AG04450 (cell line): ENCODE measurements at places on chromosomes 4 and X.

- DNase-seq, result no peak
These were observed 1047.7 kb downstream of the STIM2 start for GRCh38 chr4:27908356-27908755.

DNA sequence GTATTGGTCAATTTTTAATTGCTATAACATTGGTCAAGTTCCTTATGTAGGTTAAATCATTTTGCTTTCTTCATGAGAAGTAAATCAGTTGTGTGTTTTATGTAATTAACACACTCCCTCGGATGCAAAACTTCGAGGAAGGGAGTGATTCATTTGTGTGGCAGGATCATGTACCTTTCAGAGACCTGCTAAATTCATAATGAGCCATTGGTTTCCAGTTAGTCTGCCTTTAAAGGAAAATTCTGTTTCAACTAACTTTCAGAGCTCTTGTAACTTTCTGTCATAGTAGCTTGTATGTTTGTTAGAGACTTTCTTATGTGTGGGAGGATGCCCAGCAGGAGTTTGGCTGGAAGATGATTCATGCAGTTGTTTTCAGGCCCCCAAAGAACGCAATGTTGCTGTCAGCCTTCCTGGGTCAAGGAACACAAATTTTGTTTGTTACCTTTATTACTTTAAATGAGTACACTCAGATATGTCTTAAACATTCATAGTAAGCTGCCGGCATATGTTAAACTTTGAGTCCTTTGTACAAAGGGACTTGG is 72.1 kb downstream of the GPR101 start:
- no peak for DNase-seq

DNA sequence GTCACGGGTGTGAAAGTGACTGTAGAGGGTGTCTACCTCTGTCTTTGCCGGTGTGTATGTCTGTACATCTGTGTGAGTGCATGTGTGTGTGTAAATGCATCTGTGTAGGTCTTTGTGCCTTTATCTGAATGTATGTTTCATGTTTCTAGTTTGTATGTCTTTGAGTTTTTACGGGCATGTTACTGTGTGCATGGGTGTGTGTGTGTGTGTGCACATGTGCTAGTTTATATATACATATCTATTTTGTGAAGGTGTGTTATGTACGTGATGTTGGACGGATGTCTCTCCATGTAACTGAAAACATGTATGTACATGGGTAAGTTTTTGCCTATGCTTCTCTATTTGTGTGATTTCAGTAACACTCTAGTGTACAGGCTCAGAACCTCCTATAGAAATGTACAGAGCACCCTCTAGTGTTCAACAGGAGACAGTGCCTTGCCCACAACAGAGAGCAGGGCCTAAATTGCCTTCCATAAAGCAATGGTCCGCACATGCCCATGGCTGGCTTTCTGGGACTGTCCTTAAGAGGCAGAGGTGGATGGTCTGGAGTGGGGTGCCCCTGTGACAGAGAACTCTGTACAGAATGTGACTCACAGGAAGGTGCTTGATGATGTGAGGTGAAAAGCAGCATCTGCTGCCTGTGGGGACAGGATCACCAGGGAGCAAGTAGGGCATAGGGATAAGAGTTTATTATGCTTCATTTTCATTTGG is 343.5 kb downstream of the RAPGEF2 start:
- peak; percentile 53 for DNase-seq

GRCh38 chr4:186074189-186074588 is 5.2 kb downstream of the TLR3 start:
- DNase-seq, result no peak

DNA sequence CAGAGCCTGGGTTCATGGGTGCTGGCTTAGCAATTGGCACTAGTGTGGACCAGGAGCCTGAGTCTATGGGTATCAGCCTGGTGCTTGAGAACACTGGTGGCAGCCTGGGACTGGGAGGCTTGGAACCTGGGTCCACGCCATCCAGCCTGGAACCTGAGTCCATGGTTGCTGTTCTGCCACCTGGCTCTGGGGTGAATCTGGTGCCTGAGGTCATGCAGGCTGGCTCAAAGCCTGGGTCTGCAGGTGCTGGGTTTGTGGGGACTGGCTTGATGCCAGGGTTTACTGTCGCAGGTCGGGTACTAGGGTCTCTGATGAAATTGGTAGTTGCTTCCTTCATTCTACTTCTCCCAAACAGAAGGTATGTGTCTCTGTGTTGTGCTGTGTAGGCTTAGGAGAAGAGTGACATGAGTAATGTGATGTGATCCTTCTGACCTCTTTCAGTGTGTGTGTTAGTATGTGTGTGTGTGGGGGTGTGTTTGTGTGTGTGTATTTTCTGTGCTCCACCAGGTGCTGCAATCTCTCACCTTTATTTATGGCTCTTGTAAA is 517.0 kb upstream of the EPHA5 start:
- no peak for DNase-seq

DNA sequence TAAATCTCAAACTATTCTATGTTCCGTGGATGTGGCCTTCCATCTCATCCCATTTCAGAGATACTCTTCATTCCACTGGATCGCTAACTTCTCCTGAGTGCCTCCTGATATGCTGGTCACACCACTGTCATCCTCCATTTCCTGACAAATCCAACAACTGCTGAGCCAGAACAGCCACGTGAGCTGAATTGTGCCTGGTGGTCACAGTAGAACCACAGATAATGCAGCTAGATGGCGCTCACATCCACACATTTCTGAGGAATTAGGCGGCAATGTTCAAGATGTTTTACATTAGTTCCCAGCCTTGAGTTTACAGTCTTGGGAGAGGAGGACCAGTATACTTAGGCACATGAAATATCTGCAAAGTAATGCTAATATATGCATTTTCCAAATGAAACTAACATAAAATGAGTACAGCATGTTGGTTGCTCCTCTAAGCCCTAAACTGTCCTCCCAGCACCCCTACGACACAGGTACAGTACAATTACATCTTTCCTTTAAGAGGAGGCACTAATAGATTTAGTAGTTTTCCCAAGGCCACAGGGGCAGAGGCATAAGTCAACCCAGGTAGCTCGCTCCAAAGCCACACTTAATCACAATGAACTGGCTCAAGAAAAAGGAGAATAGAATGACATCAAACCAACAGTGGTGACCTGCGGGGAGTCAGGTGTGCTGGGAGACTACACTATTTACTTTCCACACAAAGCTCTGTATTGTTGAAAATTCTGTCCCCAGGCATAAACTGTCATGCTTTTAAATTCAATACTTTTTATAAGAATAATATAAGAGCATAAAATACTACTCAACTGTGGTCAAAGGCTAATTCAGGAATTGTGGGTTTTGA is 134.2 kb downstream of the CHIC2 start:
- peak; percentile 69 for DNase-seq

- DNase-seq, result no peak
These were observed 20.8 kb upstream of the TMEM184C start for GRCh38 chr4:147596377-147596776.

DNA sequence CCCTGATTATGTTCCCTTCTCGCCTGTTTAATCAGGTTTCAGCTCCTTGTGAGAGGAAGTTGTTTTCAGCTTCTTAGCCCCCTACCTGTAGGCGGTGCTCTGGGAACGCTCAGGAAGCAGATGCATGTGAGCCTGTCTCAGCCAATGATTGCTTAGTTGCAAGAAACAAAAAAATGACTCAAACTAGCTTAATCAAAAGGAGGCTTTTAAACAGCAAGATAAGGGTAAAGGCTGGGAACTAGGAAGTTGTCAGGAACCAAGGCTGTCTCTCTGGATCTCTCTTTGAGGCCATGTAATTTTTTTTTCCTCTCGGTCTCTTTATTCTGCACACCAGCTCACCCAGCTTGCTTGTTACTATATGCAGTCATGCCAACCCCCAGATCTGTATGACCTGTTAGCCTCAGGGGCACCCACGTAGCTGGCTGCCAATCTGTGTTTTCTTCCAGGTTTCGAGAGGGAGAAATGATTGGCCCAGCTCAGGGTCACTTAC is 109.1 kb downstream of the PTTG2 start:
- peak; percentile 30 for DNase-seq

DNA sequence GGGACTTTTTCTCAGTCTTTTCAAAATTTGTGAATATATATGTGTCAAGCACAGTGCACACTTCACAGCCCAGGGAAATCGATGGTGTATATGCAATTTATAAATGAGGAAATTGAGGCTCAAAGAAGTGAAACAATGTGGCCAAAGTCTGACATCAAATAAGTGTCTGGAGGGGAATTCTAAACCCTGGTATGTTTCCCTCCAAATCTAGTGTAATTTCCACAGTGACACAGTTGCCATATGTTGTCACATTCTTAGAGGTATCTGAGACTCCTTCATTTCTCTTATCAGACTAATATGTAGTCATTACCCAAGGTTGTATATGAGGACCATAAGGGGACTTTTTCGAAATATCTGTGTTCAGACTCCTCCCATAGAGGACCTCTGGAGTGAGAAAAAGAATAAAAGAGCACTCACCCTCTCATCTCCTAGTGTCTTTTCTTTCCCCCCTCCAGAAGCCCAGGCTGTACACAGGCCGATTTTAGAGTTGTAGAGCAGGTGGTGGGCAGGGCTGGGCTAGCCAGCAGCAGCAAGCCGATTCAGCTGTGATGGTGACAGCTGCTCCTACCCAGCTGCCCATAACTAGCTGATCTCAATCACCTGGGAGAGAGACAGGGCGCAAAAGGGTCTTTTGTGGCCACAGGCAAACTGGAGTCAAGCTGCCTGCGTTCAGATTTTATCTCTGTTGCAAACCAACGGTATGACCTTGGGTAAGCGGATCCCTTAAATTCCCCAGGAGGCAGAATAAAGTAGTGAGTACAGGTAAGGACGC is 55.1 kb downstream of the CLCN5 start:
- DNase-seq, result no peak

GRCh38 chr4:101870874-101871273 is 80.3 kb downstream of the BANK1 start:
- no peak for DNase-seq

DNA sequence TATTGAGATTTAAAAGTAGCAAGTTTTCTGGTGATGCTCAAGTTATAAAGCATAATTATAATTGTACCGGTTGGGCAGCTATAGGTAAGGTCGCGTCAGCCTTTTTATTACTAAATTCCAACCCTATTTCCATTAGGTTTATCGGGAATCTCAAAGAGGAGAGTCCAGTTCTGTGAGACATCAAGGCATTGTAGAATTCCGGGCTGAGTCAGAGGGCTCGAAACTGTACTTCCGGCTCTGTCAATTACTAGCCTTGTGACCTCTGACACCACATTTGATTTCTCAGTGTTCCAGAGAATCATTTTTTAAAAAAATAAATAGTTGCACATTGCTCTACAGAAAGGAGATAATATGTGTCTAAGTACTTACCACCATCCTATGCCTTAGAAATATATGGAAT is 4.3 kb downstream of the IL1RAPL1 start:
- DNase-seq, result no peak

DNA sequence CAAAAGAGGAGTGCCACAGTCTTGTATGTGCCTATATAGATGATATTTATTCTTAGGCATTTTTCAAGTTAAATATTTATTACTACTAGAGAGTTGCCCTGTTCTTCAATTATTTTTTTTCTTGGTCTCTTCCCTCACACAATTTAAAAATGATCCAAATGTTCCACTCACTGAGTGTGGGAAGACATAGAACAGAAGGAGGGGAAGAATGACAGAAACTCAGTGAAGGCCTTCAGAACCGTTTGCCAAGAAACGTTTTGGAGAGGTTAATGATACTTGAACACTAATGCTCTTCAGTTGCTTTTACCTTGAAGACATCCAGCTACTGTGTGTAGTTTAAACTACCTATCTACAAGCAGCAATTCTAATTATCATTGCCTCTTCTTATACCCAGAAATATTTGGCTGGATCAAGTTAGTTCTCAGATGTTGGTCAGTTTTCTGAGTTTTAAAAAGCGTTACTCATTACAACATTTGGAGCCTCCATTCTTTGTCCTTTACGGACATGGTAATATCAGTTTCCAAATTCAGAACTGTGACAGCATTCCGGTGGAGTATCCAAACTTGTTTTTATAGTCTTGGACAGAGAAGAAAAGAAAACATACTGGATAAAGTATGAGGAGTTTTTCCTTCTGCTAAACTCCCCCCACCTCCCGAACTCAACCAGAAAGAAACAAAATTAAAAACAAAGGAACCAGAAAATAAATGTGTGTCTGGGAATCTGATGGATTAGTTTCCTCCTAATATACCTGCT is 389.7 kb downstream of the SPRY1 start:
- no peak for DNase-seq

DNA sequence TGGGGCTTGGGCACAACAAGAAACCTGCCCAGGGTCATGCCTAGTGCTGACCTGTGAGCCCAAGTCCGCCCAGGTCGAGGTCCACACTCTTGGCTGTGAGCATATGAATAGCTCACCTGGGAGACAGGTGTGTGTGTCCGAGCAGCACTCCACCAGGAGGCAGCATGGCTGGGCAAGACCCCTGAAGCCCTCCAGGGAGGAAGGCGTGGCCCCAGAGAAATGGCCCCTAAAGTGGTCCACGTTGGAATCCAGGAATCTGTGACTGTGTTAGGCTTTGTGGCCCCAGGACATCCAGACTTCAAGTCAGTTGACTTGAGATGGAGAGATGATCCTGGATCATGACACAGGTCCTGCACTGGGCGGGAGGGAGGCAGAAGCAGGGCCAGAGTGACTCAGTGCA is 138.8 kb downstream of the CPZ start:
- DNase-seq, result no peak

DNA sequence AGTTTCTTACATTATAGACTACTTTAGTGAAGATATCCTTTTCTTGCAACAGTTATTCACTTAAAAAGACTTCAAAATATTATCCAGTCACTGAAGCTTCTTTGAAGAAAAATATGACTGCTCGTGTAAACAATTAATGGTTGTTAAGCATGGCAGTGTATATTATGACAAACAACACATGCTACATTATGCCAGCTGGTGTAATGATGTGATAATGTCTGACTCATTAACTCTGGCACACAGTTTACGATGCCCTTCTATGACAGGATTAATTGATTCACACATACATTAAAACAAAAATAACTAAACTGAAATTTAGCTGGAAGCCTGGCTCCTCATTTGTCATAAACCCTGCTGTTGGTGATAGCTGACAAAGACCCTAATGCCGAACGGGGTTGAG is 22.4 kb downstream of the GK2 start:
- DNase-seq, result no peak

- DNase-seq, result peak; percentile 4
These were observed at the start of gene FHIP1A for GRCh38 chr4:151408630-151409469. Gene FHIP1A, plus strand, starts transcription at chr4:151409176. Its CDS starts 157,084 bp downstream, at chr4:151566260.

GRCh38 chrX:151505796-151506195 is 57.7 kb upstream of the PASD1 start:
- DNase-seq, result no peak

DNA sequence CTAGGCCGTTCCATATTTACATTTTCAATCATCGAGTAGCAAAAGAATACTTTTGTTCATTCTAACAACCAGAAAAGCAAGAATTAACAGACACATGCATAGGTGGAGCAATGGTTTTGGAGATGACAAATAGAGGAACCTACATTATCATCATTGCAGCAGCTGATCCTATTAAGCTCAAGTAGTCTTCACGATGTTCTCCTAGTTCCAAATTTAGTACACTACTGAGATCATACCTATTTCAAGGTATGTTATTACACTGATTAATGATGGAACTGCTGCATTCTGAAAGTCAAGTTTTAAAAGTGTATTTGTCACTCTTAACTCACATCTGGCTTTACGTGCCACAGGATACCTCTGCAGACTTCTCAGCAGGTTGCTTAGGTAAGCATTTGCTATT is 87.4 kb downstream of the ADGRA3 start:
- DNase-seq, result no peak

GRCh38 chr4:23579166-23579565 is 310.7 kb downstream of the PPARGC1A start:
- DNase-seq, result no peak
